ENCODE measurements at places on chromosomes 5 and 9. TPM values are rescaled to one million over a fixed set of nuclear protein-coding genes. Genes with fewer than 3 reads are reported as not detected.

DNA sequence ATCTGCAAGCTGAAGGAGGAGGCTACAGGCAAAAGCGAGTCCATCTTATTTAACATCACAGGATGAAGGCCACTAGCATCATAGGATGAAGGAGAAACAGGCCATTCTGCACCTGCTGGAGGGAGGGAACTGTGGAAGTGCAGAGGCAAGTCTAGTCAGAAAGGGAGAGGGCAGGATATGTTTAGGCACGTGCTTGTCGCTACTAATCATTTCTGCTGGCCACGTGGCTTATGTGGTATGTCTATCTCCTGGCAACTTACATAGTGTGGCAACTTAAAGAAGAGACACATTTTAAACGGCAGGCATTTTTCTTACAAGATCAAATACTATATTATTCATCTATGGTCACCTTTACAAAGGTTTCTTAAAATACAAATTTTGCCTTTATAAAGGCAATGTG lies 74.0 kb downstream of the GNAQ start:
- DNase-seq, result no peak

GRCh38 chr5:7391215-7391614 lies 4.7 kb upstream of the ADCY2 start:
- DNase-seq, result no peak

The PHF24 gene
- total RNA-seq, result not detected

DNA sequence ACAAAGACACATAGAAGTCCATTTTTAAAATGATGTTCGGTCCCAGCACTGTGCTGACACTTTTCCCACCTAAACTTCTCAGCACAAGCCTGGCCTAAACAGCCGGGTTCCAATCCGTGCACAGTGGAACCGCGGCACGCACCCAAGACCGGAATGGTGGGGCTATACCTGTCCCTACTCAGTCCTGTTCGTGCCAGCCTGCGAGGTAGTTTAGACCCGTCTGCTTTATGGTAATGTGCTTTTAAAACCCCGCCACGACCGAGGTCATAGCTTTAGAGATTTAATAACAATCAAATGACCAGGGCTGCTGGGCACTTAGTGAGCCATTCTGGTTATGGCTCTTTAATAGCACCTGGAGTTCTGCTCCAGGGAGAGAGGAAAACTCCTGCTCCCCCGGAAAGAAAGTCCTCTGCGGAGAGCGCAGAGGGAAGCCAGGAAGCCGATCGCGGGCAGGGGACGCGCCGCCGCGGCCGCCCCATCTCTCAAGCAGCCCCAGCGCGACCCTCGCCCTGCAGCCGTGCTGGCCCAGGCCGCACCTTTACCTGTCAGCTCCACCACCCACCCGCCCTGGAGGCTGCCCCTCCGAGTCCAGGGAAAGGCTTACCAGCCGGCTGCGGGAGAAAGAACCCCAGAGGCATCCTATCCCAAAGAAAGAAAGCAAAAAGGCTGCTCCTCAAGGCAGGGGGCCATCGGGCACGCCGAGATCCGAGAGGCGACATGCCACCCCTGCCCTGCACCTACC lies 511 bp downstream of the ARL15 start:
- peak; percentile 42 for DNase-seq

DNA sequence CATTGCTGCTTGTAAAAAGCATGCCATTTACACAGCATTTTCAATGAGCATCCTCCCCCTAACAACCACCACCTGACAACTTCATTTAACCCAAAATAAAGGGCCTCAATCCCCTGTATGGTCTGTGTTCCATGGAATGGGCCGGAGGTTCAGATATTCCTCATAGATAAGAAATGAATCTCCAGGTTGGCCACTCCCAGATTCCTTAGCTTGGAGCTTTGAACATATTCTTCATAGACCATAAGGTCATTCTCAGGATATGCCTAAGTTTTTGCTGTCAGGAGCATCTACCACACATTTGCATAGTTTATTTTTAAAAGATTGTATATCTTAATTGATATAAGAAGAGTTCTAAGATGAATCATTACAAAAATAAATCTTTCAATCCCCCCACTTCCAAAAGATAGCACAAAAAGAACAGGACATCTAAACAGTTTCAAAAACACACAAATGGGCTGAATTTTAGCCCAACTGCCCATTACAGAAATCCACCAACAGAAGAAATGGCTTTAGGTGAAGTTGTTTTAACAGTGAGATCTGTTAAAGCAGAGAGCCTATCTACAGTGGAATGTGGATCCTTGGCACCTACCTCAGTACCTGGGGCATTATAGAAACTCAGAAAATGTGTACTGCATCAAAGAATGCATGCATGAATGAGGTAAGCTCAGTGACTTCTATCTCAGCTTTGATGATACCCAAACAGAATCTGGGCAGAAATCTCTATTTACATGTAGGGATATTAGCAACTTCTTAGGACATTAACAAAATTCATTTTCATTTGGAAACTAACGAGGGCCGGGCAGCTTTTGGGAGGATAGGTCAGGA lies 179.8 kb downstream of the SEC61B start:
- no peak for DNase-seq
